ENCODE measurements at places on chromosomes 11 and 22.

DNA sequence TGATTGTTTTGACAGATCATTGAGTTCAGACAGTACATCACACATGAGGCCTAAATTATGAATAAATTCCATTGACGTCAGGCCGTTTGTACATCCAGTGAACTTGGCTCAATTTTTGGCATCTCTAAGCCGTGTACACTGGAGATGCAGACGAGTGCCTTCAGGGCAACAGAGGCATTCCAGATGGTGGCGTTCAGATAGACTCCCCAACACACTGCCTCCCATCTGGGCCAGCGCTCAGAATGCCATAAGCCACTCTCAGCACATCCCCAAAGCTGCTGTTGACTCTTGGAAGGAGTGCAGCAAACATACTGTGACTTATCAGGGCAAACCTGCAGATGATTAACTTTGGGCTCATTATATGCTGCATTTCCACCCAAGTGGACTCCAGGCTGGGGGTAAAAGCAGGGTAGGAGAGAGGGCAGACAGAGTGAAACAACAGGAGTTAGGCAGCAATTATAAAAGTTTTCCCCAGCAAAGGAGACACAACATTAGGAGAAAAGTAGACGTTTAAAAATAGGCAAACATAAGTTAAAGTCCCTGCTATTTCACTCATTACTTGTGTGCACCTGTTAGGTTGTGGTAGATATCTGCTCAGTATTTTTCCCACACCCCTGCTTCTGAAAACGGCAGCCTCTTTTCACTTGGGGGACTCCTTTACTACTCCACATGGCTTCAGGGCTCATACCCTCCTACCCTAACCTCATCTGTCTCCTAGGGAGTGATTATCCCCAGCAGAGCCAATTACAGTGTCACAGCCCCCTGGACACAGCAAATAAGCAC is 60.2 kb upstream of the PDE3B start:
- peak; percentile 12 for DNase-seq

GRCh38 chr22:44942979-44943700 is 66.7 kb downstream of the PHF21B start:
- peak; percentile 11 for DNase-seq

GRCh38 chr11:74024261-74025029 is 15.6 kb upstream of the UCP3 start:
- DNase-seq = peak; percentile 65

GRCh38 chr11:20458905-20459632 is 71.6 kb downstream of the PRMT3 start:
- no peak for DNase-seq

DNA sequence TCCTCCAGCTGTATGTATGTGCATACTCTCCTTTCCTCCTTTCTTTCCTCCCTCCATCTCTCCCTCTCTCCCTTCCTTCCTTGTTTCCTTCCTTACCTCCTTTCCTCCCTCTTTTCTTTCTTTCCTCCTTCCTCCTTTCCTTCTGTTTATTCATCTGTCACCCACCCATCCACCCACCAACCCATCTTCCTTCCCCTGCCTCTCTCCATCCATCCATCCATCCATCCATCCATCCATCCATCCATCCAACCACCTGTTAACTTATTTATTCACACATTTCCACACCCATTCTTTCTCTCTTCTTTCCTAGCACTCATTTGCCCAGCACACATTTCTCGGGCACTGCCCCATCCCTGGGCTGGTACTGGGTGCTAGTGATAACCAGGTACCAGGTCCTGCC is 443.9 kb downstream of the MIAT start:
- DNase-seq = no peak

DNA sequence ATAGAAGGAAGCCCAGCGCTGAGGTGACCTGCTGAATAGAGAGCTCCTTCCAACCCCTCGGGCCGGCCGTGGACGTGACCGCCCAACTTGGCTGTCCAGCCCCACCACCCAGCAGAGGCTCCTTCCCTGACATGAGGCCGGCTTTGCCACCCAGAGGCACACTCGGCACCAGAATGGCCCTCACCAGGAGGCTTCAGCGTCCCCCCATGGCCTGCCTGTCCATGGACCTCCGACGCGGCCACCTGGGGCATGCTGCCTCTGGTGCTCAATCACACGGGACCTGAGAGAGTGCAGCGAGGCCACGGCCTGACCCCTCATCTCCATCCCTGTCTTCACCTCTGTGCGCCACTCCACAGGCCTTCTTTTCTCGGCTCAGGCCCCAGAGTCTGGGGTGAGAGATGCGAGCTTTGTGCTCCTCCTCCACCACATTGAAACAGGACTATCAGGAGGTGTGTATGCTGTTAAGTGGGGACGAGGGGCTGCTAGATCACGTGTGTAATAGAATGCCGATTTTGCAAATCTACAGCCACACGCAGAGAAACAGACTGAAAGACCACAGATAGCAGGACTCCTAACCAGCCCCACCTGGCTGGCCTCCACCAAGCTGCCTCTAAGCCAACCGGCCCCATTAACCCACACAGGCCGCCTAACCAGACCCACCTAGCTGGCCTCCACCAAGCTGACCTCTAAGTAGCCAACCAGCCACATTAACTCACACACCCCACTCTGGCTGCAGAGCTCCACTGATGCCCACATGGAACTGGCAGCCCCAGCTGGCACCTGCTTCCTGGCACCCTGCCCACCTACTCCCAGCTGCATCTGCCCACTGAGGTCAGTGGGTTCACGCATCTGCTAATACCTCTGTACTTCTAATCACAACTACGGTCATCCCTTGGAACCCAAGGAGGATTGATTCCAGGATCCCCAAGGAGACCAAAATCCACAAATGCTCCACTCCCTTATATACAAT is 20.7 kb downstream of the LINC01488 start:
- DNase-seq = no peak

GRCh38 chr11:72553706-72554105 is 119.4 kb upstream of the CLPB start:
- no peak for DNase-seq

- no peak for DNase-seq
These were observed 73.9 kb upstream of the FGF3 start for GRCh38 chr11:69892986-69893555.

DNA sequence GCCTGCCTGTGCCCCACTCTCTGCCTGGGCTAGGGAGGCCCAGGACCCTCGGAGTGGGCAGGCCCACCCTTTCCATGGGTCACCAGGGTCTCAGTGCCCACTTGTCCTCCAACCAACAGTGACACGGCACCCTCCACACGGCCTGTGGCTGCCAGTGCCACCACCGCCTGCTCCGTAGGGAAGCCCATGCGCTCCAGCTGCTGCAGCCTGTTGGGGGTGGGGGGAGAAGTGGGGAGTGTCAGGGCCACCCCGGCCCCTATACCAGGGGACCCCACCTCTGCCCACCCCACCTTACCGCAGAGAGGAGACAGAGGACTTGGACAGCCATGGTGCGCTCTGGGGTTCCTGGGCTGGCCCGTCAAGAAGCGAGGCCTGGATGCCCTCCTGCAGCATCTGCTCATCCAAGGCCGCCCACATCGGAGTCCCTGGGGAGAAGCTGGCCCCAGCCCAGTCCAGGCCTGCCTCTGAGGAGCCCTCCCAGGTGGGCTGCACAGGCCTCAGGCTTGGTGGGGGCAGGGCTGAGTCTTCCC is 7.7 kb downstream of the RHBDD3 start:
- DNase-seq = peak; percentile 63

GRCh38 chr11:93160808-93161207 is 37.0 kb downstream of the SLC36A4 start:
- no peak for DNase-seq

- no peak for DNase-seq
These were observed 56.3 kb upstream of the YPEL1 start for GRCh38 chr22:21791635-21792625.

GRCh38 chr11:94533696-94534630 is 9.8 kb upstream of the FUT4 start:
- DNase-seq = no peak

Data from heart left ventricle (tissue), 16 donors.